Pancreas (tissue), 10 donors: ENCODE measurements at places on chromosomes 13 and 19.
A peak's percentile ranks its signal among the peaks of the same experiment; 100 is the strongest.

GRCh38 chr13:113005076-113005865 is 36.3 kb downstream of the MCF2L start:
- DNase-seq: no peak

DNA sequence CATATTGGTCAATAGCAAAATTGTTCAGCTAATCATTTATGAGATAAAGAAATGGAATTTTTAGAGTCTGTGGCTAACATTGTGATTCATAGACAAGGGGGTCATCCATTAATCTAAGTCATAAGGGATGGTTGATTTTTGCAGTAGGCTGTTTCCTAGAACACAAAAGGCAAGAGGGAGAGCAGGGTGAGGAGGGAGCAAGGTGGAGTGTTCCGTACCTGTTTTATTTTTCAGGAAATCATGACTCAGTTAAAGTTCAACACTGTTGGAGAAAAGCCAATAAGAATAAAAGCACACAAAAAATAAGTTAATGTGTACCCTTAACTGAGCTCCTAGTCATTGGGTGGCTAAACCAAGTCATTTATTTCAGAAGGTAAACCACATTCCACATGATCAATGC is 512.4 kb upstream of the ATXN8OS start:
- no peak for DNase-seq

DNA sequence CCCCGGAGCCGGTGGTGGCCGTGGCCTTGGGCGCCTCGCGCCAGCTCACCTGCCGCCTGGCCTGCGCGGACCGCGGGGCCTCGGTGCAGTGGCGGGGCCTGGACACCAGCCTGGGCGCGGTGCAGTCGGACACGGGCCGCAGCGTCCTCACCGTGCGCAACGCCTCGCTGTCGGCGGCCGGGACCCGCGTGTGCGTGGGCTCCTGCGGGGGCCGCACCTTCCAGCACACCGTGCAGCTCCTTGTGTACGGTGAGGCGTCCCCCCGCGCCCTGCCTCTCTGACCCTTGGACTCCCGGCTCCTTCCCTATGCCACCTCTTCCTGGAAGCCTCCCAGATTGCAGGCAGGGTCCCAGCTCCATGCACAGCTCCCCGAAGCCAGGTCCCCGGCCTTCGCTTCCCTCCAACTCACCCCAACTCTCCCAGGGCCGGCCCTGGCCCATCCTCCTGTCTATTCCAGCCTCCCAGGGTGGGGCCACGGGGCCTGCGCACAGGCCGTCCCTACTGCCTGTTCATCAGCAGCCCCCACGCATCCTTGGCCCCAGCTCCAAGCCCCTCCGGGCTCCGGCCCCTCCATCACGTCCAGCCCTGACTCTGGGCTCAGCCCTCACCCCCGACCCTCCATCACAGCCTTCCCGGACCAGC is 1.7 kb downstream of the MADCAM1 start:
- no peak for DNase-seq

DNA sequence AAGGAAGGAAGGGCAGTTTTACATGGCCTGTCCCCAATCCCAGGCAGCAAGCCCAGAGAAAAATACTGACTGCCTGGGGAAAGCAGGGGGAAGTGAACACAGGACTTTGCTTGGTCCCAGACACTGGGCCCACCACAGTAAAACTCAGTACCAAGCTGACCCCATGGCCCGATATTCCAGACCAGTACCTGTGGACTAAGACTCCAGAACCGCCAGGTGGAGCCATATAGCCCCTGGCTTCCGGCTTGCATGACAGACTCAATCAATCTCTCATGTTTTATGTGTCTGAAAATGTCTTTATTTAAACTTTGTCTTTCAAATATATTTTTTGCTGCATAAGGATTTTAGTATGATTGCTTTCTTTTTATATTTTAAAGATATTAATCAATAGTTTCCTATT is 767.9 kb upstream of the SLITRK6 start:
- DNase-seq: peak; percentile 17

- DNase-seq: no peak
Measured at GRCh38 chr19:5926641-5927440, 12.8 kb downstream of the CAPS start.

DNA sequence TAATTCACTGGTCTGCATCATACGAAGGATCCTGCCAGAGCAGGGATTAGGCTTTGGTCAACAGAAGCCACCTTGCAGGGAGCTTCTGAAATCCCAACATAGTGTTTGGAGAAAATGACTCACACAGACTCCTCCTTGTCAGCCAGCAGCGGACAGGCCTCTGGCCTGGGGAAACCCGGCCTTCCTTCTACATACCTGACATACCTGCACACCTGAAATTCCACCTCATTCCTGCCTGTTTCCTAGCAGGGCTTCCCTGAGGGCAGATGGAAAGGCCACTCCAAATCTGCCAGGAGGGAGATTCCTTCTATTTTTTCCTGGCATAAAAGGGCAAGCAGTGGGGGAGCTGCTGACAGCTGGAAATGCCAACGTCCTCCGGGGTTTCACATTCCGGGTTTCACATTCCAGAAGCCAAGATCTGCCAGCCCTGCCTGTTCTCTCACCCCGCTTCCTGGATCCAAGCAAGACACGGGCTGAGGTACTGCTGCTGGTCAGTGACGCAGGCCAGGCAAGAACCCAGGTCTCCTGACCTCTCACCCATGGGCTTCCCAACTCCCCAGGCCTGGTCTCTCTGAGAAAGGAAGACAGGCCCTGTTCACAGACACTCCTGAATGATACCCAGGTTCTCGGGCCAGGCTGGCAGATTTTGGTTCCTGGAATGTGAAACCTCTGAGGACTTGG is 18.2 kb upstream of the IGFL1 start:
- peak; percentile 50 for DNase-seq

GRCh38 chr13:76307142-76307541 is 579.1 kb downstream of the KCTD12 start:
- no peak for DNase-seq

- DNase-seq: no peak
Measured at GRCh38 chr19:31392464-31392863, 43.2 kb upstream of the TSHZ3 start.

DNA sequence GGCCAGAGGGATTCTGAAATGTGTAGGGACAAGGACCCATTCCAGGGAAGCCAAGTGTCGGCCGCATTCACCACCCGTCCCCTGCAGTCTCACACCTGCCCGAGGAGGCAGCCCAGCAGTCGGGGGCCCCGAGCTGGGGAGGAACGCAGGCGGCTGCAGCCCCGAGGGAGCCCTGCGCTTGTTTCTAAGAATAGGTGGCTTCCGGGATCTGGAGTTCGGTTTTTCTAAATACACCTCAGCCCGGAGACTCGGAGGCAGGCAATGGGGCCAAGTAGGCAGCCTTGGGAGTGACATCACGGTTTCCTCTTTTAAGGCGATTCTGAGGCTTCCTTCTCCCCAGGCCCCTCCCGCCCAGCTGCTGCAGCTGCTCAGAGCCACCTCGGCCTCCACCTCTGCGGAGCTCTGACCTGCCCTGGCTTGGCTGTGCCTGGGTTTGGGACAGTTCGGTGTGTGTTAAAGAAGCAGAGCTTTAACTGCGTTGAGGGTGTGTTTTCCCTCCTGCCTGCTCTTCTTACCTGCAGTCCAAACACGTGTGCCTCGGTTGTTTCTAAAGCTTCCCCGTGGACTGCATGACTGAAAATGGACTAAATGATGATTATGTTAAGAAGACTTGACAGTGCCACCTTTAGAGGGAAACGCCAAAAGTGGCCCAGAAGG is 80.5 kb downstream of the COL4A2 start:
- DNase-seq: no peak

DNA sequence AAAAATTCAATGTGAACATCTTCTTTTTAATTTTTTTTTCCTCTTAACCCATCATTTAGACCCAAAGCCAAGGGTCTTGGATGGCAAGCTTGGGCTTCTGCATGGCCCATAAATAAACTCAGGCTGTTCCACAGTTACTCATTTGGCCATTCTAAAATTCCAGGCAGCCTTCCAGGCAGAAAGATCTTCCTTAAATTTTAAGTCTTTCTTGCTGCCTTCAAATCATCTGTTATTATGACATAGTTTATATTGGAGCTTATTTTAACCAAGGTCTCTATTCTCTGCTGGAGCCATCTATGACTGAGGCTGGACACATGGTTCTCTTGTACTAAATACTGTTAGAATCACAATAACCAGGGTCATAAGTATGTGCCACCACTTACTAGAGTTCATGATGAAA is 317.3 kb upstream of the MAB21L1 start:
- DNase-seq: no peak

GRCh38 chr13:88376760-88377388 is 705.7 kb downstream of the SLITRK5 start:
- DNase-seq: no peak

DNA sequence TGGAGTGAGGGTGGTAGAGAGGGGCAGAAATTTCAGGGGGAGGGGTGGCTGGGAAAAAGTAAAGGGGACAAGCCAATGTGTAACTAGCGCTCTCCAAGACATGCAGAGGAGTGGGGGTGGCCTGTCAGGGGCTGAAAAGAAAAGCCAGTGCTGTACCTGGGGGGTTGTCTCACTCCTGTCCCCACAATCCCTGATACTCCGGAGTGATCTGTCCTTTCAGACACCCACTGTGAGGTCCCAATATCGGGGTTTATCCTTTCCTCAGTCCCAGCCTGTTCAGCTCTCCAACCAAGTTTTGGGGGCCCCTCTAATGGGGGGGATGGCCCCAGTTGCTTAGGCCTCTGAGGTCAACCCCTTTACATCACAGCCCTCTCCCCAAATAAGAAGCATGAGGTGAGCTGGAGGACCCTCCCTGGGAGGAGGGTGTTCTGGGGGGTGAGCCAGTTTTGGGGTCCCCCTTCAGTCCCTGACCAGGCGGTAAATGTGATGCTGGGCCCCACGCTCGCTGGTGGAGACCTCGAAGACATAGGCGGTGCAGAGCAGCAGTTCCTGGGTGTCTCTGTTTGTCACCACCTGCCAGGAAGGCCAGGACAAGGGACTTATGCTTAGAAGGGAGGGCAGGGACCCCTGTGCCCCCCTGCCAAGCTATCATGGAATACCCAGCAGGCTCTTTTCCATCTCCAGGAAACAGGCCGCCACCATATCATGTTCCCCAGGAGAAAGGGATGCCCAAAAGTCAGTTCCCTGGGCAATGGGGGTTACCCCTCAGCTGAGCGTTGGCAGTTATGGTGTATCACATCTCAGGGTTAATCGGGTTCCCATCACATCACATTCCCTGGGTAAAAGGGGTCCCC is 5.9 kb downstream of the CD37 start:
- peak; percentile 34 for DNase-seq

GRCh38 chr13:26987486-26988013 is 184.1 kb downstream of the USP12 start:
- DNase-seq: no peak

GRCh38 chr13:43988302-43988701 is 108.6 kb downstream of the LACC1 start:
- no peak for DNase-seq

GRCh38 chr19:12287958-12288500 is 6.7 kb downstream of the ZNF44 start:
- no peak for DNase-seq

DNA sequence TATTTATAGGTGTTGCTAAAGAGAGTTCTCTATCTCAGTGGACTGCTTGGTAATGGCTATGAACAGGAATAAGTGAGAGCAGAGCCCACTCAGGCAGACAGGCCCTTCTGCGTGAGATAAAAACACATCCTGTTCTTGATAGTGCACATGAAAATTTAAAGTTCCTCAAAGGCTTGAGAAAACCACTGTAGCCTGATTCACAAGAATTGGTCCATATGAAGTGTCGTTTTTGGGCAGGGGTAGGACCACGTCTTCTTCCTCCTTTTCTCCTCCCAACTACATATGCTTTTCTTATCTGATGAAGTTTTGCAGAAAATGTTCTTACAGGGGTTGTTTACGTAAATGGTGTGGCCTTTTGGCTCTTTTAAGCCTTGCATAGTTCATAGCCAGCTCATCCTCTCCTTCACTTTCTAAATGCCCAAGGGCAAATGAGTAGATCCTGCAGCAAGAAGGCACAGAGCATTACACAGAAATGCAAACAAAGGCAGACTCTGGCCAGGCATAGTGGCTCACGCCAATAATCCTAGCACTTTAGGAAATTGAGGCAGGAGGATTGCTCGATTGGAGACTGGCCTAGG is 53.8 kb downstream of the RNF6 start:
- no peak for DNase-seq

DNA sequence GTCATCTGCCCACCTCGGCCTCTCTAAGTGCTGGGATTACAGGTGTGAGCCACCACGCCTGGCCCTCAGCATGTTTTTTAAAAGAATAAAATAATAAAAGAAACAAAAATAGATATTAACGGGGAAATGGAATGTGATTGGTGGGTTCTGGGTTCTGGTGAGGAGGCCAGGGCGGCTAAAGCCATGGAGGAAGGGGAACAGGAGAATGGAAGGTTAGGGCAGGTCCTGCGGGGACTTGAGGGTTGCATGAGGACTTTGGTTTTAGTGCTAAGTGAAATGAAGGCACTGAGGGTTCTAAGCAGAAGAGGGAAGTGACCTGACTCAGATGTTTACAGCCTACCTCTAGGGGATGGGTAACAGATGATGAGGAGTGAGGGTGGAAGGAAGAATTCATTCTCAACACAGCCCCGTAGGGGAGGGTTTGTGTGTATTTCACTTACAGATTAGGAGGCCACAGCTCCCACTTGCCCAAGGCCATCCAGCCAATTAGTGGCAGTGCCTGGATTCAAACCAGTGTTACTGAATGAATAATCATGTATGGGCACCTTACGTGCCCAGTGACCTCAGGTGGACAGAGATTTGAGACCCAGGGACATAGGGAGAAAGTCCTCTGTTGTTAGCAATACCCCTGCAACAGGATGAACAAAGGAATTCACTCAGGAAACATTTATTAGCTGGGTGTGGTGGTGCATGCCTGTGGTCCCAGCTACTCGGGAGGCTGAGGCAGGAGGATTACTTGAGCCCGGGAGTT is 6.7 kb upstream of the MRPL4 start:
- DNase-seq: no peak

- DNase-seq: no peak
Measured at GRCh38 chr19:50030225-50030624, 4.4 kb downstream of the ZNF473 start.

DNA sequence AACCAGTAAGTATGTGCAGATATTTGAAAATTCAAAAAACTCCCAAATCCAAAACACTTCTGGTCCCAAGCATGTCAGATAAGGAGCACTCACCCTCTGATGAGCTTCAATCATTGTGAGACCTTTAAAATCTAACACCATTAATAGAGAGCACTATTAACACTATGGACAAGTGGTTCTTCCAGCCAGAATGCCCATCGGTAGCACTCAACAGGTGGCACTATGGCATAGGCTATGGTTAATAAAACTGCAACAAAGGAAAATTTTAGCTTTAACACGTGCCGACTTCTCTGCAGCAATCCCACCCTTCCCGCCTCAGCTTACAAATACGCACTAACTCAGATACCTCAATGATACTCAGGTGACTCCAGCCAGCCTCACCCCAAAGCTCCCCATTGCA is 62.3 kb downstream of the COL4A2 start:
- no peak for DNase-seq

- DNase-seq: no peak
Measured at GRCh38 chr13:71912524-71912923, 45.5 kb upstream of the DACH1 start.
